Activated naive CD4-positive, alpha-beta T cell treated with anti-CD3 and anti-CD28 coated beads for 36 hours (primary cell): ENCODE measurements at places on chromosomes 3 and 15. TPM values are rescaled to one million over a fixed set of nuclear protein-coding genes. Genes with fewer than 3 reads are reported as not detected.

- H3K27ac ChIP-seq = no peak overlapping the region
- H3K4me1 ChIP-seq = peaks cover 9% of the 10 kb centered on the region
Measured at GRCh38 chr3:160949460-160949859, 155.7 kb downstream of the B3GALNT1 start.

- no peak overlapping the region for H3K4me3 ChIP-seq
- no peak overlapping the region for H3K27ac ChIP-seq
- no peak for DNase-seq
- H3K27me3 ChIP-seq = peaks cover 11% of the 10 kb centered on the region
- H3K4me1 ChIP-seq = no peaks in the 10 kb centered on the region
- no peaks in the 10 kb centered on the region for H3K36me3 ChIP-seq
Measured at GRCh38 chr3:37660782-37661181, 200.9 kb upstream of the CTDSPL start.

DNA sequence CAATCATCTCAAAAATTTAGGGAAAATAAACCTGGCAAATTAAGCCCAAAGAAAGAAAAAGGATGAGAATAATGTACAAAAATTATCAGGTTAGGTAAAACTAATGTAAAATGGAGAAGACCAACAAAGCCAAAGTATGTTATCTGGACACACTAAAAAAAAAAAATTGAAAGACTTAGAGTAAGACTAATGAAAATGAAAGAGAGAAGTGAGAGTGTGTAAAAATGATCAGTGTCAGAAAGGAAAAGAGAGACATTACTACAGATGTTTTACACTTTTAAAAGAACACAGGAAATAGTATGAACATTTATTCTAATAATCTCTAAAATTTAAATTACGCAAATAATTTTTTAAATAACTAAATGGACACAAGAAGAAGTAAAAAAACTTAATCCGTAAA is 573.3 kb upstream of the NR2F2 start:
- H3K27me3 ChIP-seq = peaks cover 2% of the 10 kb centered on the region
- H3K36me3 ChIP-seq = no peaks in the 10 kb centered on the region
- H3K4me3 ChIP-seq = no peak overlapping the region

CTXN2 gene
- total RNA-seq = not detected

TNFAIP8L3 gene
- total RNA-seq = not detected

TGM5 gene
- not detected for total RNA-seq
